Fibroblast of skin of scalp (primary cell): ENCODE measurements at places on chromosomes 16 and 17.
A peak's percentile ranks its signal among the peaks of the same experiment; 100 is the strongest.

GRCh38 chr17:41549596-41550039 is 21.5 kb upstream of the KRT19 start:
- no peak for DNase-seq

DNA sequence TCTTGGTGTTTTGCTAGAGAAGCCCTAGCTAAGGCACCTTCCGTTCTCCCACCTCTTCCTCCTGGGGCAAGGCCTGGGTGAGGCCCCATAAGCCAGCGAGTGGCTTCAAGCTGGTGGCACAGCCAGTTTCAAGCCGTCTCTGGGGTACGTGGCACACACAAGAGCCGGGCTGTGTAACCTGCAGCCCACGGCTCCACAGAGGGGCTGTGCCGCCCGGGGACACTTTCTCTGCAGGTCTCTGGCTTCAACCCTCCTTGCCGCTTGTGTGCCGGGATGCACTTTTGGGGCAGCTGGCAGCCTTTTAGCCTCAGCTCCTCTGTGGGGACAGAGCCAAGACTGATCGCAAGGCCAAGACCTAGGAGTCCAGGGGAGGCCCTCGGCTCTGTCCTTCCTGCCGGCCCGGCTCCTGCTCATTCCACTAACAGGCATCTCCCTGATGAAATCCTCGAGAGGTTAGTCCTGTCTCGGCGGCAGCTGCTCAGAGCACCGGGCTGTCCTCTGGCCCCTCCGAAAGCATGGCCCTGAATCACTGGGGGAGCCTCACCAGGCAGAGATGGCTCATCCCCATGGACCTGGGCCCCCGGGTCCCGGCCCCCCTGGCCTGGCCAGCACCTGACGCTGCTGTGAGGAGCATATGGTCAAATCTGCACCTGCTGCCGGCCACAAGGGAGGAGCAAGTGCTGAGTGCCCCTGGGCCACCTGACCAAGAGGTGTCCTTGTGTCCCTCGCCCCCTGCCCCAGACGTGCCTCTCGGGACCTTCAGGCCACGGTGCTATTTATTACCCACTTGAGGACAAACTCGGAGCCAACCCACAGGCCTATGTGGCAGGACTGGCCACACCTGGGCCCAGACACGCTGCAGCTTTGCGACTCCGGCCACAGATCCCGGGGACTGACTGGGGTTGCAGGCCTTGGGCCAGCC is 98.5 kb downstream of the METRNL start:
- DNase-seq, result no peak

DNA sequence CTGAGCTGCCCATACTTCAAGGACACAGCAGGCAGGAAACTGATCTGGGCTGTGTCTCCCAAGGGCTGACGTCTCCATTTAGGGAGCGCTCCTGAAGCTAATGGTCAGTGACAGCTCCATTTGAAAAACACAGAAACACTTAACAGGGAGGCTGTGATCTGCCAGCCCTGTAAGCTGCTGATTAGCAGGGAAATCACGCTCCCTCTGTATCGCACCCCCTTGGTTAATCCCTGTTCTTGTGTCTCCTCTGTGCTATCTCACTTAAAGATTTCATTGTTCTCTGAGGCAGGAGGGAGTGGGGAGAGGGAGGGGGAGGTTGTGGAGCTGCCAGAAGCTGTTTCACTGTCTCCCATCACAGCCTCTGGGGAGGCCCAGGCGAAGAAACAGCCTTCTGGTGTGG is 47.4 kb upstream of the CACNG3 start:
- DNase-seq, result no peak

GRCh38 chr16:49050607-49051006 is 231.0 kb downstream of the CBLN1 start:
- no peak for DNase-seq

GRCh38 chr17:79332011-79332554 is 257.5 kb downstream of the ENGASE start:
- no peak for DNase-seq

GRCh38 chr17:77420804-77421629 is 280.2 kb downstream of the SEC14L1 start:
- DNase-seq, result peak; percentile 93

GRCh38 chr16:88687254-88687576 is 908 bp upstream of the SNAI3 start:
- DNase-seq, result no peak

DNA sequence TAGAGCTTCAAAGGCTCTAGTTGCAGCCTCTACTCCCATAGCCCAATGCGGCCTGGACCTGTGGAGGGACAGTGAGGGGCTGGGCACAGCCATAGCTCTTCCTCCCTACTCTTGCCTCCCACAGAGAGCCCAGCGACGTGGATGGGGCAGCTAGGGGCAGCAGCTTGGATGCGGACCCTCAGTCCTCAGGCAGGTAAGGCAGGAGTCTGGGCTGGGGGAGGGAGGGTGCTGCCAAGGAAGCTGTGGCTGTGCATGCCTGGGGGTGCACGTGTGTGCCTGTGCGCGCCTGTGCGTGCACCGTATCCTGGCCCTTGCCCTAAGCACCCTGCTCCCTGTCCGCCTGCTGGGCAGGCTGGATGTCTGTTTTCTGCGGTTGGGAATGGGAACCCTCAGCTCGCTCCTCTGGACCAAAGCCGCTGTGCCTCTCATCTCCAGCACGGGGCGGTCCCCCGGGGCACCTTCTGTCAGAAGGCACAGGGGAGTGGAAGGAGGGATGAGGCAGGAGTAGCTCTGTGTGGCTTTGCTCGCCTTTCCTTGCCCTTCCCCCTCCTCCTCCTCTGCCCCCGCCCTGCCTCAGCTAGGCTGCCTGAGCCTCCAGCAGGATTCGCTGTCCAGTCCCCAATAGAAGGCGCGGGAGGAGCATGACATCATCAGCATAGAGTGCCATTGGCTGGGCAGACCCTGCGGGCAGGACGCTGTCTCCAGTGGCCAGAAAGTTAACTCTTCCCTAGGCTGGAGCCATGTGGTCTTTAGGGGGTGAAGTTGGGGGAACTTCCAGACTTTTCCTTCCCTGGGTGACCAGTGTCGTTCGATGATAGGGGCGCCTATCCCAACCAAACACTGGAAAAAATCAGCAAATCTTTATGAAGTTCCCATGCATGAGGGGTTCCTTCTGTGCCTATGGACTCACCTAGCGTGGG is 797 bp downstream of the PRCD start:
- peak; percentile 95 for DNase-seq

GRCh38 chr16:25855818-25856217 is 164.1 kb downstream of the HS3ST4 start:
- DNase-seq, result no peak

DNA sequence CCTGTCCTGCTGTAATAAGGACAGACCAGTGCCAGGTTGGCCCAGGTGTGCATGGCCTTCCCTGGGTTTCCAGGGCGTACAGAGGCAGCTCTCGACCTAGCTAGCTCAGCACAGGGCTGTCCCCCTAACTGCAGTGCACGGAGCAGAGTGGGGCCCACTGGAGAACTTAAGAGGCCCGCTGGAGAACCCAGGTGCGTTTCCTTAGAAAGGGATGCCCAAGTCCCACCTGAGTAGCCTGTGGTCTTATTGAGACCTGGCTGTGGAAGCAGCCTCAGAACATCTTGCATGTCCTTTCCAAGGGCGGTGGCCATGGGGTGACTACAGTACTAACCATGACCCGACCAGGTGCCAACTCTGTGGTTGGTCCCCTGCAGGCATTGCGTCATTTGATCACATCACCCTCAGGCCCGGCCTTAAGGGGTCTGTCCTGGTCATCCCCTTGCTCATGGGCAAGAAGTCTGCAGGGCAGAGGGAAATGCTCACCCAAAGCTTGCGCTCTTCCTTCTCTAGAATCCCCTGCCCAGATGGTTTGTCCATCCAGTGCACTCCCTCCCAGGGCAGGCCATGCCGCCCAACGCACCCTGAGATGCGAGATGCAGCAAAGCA is 3.3 kb upstream of the CCNF start:
- DNase-seq, result no peak

DNA sequence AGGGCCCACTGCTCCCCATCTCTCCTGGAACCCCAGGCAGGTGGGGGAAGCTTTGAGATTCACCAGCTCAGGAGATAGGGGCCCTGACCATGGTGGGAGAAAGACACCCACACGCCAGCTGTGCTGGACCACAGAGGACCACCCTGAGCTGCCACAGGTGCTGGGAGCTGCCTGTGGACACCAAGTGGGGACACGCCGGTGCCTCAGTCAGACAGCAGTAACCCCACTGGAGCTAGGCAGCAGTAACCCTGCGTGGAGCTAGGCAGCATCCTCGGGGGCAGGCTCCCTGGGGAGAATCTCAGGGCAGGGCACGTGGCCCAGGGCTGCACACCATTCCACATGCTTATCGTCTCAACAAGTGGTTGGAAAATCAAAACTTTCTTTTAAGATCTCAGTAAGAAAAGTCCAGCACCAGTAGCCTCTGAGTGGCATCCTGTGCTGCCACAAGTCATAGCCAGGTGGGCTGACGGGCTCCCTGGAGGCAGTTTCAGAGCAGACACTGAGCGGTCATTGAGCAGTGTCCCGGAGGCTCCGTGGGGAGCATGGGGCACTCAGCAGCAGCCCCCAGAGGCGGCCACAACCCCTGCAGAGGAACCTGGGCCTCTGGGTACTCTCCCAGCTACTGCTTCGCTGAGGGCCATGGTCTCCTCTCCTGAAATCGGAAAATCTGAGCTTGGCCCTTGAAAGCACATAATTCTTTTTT is 8.0 kb upstream of the HEXD start:
- no peak for DNase-seq

DNA sequence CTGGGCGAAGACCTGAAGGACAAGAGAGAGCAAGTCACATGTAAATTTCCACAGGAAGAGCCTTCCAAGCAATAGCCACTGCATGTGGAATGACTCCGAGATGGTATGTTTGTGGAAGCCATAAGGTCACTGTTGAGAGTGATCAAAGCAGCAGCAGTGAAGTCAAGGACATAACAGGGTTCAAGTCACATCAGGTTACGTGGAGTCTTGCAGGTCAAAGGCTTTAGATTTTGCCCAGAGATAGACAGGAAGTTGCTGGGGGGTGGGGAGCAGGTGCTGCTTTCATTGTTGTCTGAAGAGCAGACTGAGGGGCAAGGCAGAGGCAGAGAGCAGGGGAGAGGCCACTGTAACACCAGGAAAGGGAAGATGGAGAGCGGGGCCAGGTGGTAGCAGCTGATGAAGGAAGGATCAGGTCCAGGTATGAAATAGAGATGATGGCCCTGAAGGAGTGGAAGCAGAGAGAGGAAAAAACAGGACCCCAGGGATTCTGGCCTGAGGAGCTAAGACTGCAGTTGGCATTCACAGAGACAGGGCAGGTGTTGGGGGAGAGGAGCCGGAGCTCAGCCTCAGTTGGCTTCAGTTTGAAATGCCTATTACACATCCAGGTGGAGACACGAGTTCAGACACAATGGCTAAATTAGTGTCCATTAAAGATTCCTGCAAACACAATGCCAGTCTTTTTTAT is 129.3 kb upstream of the AXIN2 start:
- DNase-seq, result no peak

DNA sequence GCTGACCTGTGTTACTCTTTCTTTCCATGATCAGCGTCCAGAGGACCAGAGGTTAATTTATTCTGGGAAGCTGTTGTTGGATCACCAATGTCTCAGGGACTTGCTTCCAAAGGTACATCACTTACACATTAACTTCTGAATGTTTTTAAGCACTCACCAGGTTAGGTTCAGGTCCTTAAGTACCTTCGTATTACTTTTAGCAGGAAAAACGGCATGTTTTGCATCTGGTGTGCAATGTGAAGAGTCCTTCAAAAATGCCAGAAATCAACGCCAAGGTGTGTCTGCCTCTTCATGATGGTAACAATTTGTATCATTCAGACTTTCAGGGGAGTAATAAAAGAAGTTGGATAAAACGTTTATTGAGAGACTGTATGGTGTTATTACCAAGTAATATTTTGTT is 3.3 kb downstream of the HERPUD1 start:
- no peak for DNase-seq

- no peak for DNase-seq
Observed at GRCh38 chr17:41167561-41167960, 460 bp downstream of the KRTAP4-3 start.

- DNase-seq, result no peak
Observed at GRCh38 chr16:24775455-24775854, 46.0 kb downstream of the TNRC6A start.

- DNase-seq, result no peak
Observed at GRCh38 chr17:65797809-65798208, 236.4 kb upstream of the AXIN2 start.

- DNase-seq, result no peak
Observed at GRCh38 chr16:27239906-27240655, 28.5 kb downstream of the NSMCE1 start.

GRCh38 chr17:61928101-61928436 is 287 bp upstream of the INTS2 start:
- no peak for DNase-seq

DNA sequence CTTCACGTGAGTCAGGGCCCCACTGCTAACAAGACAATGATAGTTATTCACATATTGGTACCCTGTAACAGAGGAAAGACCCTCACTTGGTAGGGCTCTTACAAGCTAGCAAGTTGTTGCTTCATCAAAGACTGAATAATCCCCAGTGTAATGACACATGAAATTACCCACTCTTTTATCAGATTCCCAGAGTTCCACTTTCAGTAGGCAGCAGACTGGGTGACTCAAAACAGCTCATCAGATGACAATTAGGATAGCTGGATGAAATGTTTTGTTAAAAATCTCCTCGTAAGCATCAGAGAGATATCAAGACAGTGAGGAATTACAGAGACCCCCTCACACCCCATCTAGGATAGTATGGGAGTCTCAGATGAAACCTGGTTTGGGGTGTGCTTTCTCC is 6.8 kb upstream of the OR1E2 start:
- no peak for DNase-seq

DNA sequence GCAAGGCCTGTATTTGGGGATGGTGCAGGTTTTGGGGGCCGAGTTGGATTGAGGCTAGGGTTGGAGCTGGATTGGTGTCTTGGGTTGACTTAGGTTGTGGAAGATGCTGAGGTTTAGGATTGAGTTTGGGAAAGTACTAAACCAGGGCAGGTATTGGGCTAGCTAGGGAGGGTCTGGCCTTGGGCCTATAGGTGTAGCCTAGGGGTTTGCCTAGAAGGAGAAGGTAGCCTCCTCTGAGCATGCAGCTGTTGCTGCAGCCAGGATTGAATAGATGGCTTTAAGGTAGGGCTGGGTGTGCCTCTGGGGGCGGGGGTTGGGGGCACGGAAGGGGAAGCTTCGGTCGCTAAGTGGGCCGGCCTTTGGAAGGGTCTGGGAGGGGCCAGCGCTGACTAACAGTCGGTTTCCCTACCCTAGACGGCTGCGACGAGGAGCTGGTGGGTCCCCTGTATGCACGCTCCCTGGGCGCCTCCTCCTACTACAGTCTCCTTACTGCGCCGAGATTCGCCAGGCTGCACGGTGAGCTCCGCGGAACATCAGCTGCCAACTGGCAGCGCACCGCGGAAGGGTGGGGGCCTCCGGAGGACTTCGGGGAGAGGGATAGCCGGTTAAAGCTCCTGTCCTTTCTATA is 1.2 kb downstream of the CNTNAP1 start:
- no peak for DNase-seq

DNA sequence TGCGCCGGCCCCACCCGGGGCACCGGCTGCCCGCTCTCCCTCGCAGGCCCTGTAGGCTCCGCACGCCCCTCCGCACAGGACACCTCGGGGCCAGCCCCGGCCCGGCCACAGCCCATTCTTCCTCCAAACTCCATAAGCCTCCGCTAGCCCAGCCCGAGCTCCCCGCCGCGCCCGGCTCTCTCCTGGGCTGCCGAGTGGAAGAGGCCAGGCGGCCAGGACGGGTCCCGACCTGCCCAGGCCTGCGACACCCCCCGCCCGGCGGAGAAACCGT is 397 bp downstream of the NCOR1 start:
- DNase-seq, result peak; percentile 20

- no peak for DNase-seq
Observed at GRCh38 chr17:55772086-55772485, 21.2 kb downstream of the PCTP start.

- DNase-seq, result no peak
Observed at GRCh38 chr16:20347666-20348364, 4.7 kb downstream of the UMOD start.
